ENCODE measurements at places on chromosomes 7 and 10.

- no peak for DNase-seq
Measured at GRCh38 chr7:51261950-51262795, 54.4 kb downstream of the COBL start.

DNA sequence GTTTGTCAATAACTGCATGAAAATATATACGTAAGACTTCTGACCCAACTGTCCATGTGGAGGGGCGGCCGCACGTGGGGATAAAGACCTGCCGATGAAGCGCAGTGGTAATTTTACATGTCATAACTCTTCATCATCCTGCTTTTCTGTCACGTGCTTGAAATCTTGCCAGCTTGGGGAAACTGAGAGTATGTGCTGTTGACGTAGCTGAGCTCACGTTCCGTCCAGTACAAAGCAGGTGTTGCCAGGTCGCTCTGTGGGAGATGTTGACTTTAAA lies 105.1 kb downstream of the INPP5A start:
- DNase-seq, result no peak

- no peak for DNase-seq
Measured at GRCh38 chr7:516606-517456, 2.8 kb downstream of the PDGFA start.

DNA sequence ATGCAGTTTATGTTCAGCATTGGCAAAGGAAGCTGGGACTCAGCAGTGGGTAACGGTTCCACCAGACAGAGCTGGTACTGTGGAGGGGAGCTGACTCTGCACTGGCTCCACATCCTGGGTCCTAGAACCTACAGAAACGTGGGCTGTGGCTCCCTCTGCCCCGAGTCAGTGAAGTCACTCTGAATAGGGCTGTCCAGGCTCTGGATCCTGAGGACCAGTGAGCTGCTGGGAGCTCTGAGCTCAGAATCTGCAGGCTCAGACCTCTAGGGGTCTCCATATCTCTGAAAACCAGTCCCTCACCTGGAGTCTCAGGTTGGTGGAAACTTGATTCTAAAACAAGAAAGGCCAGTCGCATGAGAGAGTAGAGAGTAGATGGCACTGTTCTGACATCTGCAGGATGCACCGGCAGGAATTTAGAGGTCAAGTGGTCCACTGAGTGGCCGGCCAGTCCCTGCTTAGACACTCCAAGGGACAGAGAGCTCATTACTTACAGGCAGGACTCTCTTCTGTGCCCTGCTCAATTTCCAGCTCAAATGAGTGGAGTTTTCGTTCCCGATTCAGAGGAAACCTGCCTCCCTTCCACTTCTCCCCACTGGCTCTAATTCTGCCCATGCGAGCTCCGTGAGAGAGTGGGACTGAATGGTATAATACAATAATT lies 18.6 kb downstream of the NPFFR1 start:
- no peak for DNase-seq

DNA sequence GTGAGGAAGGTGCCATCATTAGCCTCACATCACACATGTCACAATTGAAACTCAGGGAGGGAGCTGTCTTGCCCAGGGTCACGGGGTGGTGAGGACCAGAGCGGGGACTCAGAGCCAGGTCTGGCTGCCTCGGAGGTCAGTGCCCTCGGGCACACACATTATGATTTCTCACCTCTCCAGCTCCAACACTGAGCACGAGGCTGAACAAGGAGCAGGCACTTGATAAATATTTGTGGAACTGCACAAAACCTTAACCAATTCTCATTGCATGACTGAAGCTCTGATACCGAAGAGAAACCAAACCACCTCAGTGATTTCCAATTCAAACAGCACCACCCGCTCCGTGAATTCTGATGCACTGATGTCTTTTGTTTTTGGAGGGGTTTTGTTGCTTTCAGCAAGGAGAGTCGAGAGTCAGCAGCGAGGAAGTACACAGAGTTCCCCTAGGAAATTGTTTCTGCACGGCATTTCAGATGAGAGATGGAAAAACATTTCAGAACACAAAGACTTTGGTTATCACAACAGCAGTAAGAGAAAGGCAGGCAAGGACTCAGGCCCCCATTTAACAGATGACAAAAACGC lies 55.3 kb upstream of the ZMIZ1 start:
- no peak for DNase-seq

DNA sequence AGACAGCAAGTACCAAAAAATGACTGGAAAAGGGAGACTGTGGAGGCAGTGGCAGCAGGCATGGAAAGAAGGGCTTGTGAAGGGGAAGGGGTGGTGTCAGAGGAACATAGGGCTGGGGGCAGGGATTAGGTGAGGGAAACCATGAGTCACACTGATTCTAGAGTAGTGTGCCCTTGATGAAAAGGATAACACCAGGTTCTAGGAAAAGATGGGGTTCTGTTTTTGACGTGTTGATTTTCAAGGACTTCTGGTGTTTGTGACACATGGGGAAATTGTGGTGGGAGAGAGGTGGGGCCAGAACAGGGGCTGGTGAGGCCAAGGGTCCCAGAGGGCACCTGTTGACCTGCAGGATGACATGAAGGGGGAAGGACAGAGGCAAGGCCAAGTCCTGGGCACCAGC lies 57.1 kb downstream of the FIGNL1 start:
- DNase-seq, result no peak

GRCh38 chr7:96183163-96183670 lies 138.7 kb downstream of the SLC25A13 start:
- DNase-seq, result no peak

GRCh38 chr10:132207536-132208461 lies 21.1 kb downstream of the DPYSL4 start:
- no peak for DNase-seq

- no peak for DNase-seq
Measured at GRCh38 chr7:138875794-138876193, 77.8 kb upstream of the ATP6V0A4 start.

GRCh38 chr10:16745061-16745460 lies 72.2 kb downstream of the RSU1 start:
- DNase-seq, result no peak

GRCh38 chr10:79352035-79352877 lies 5.0 kb downstream of the PPIF start:
- no peak for DNase-seq

DNA sequence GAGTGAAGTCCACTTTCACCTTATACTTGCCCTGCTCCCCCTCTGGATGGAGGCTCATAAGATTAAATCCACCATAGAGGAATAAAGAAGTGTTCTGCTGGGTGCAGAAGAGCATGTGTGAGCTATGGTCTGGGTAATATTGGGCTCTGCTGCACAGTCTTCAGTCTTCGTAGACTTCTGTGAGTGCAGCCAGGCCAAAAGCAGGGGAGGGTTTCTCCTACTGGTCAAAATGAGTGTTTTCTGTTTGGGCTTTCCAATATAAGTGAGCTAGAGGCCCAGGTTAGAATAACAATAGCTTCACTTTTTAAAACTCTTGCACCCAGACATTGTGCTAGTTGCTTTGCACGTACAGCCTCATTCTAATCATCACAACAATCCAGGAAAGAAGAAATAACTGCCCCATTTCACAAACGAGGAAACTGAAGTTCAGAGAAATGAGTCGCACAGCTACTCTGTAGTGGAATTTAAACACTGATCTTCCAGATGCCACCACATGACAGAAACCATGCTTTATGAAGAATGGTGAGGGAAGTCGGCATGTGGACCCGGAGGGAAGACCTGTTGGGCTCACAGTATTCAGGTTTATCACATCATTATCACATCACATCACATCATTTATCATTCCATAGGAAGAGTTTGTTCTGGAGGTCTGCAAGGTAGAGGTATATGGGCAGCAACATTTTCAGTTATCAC lies 23.8 kb upstream of the MSMB start:
- DNase-seq, result no peak

- DNase-seq, result no peak
Measured at GRCh38 chr7:110442381-110442837, 648.5 kb upstream of the LRRN3 start.

DNA sequence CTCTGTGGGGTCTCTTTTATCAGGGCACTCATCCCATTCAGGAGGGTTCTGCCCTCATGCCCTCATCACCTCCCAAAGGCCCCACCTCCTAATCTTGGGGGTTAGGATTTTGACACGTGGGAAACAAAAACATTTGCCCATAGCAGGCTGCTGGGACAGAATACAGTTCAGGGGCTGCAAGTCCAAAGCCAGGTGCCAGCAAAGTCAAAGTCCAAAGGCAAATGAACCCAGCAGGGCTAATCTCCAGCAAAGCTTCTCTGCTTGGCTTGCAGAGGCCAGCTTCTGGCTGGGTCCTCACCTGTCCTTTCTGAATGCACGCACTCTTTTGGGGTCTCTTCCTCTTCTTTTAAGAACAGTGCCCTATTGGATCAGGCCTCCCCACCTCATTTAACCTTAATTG lies 359.9 kb downstream of the DPP6 start:
- DNase-seq, result no peak

GRCh38 chr10:52212802-52213201 lies 101.3 kb upstream of the DKK1 start:
- no peak for DNase-seq

DNA sequence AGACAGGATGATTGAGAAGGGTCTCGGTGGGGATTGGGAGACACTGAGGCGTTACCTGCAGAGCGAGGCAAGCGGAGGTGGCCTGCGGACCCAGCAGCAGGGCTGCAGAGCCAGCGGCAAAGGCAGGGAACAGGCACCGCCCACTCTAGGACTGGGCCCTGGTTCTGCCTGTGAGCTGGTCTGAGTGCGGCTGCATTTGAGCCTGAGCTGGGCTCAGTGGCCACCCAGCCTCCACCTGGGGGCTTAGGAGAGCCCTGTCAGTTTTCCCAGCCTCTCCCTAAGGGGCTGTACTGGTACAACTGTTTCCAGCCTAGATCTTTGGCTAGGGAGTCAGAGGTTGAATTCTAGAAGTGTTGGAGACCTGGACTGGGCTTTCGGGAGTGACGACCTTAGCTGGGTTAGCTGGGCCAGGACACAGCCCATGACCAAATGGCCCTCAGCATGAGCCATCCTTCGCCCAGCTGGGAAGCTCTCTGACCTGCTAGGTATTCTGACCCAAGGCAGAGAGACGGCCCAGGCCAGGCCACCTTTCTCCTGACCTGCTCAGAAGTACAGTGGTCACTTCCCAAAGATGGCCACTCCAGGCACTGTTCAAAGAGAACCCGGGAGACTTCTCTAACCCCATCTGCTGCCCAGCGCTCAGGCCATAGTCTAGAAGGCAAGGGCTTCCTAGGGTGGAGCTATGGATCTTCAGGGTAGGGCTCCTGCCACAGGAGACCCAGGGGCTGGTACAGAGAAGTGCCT lies 64.9 kb downstream of the PAX2 start:
- DNase-seq, result peak; percentile 52

DNA sequence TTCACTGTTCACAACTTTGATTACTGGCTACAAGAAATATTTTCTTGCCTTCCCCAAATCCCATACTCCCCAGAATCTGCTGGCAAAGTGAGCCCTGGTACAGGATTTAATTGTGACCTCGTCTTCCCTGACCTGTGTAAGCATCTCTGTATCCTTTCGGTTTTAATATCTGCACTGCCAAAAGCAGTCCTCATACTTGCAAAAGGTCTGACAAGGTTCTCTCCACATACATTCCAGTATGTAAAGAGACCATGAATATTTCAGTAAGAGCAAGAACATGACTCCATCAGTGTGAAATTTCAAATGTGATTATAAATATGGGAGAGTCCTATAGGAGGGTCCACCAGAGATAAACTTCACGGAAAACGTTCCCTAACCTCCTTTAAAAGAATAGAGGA lies 134.0 kb upstream of the TCF7L2 start:
- no peak for DNase-seq

DNA sequence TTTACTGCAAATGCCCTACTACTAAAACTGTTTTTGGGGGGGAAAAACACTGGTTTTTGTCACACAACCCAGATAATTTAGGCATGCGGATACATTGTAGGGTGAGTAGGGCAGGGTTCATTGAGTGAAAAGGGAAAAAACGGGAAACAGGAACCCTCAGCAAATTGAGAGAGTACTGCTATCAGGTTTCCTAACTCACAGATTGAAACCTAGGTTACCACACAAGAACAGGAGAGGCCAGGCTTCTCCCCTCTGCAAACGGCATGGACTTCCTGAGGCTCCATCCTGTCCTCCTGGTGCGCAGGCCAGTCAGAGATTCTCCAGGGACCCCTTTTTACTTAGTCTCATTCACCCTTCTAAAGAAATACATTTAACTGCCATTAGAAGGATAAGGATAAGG lies 30.6 kb downstream of the AVL9 start:
- DNase-seq, result no peak

- DNase-seq, result no peak
Measured at GRCh38 chr7:72924386-72924732, 536 bp upstream of the POM121 start.

DNA sequence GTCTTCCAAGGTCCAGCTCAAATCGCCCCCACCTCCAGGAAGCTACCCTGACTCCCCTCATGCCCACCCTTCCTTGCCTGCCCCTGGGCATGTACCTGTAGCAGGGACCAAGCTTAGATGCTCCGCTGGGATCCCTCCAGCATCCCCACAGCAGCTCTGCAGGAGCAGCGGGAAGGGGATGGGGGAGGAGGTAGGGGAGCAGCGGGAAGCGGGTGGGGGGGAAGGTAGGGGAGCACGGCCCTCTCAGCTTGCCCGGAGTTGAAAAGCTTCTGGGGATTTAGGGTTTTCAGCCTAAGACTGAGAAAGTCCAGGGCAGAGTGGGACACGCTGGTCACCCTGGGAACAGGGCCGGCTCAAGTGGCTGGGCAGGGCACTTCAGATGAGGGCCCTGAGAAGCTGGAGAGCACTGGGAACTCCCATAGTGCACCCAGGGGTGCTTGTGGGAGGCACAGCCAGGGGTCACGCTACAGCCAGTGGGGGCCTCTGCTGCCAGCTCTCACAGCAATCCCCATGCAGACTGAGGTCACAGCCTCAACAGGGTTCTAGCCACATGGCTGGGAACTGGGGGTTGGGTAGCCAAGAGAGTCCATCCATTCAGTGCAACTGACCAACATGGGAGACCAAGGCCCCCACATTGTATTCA lies 13.4 kb downstream of the WDR86 start:
- DNase-seq, result peak; percentile 81

GRCh38 chr7:70356085-70356786 lies 758.0 kb downstream of the AUTS2 start:
- no peak for DNase-seq

- no peak for DNase-seq
Measured at GRCh38 chr7:89826557-89826956, 327.7 kb upstream of the STEAP1 start.

DNA sequence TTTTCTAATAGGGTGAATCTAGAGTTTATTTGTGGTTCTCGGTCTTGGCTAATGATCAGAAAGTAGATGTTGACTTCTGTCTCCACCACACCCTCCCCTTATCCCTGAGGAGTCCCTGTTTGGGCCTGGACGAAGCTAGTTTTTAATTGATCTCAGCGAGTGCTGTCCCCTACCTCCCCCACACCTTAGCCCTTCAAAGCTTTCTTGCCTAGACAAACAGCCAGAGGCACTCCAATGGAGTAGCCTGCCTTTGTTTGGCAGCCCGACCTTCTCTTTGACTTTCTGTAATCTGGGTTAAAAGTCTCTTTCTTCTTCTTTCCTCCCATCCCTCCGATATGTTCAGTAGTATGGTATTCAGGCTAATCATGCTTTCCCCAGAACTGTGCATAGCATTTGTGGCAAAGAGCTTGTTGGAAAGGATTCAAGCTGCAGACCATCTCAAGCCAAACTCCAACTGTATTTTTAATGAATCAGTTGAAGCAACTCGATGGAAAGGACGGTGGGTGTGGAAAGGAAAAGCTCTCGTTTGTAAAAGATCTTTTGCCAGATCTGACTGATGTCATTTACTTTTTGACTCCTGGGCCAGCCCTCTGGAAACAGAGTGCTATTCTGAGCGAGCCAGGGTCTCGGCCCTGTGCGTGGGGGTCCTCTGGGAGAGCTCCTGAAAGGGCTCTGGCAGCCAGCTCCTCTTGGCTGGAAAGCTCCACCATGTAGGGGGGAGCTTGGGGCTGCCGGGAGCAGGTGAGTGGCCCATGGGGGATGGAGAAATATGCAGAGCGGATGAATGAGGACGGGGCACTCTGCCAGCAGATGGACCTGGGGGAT lies 4.5 kb downstream of the FAM180A start:
- no peak for DNase-seq
